ENCODE measurements at places on chromosomes 7 and 10.

GRCh38 chr10:4834898-4835405 is 8.9 kb downstream of the AKR1E2 start:
- DNase-seq, result no peak

- no peak for DNase-seq
Measured at GRCh38 chr10:42879380-42880254, 97.0 kb downstream of the BMS1 start.

GRCh38 chr10:43127442-43127841 is 10.8 kb upstream of the CSGALNACT2 start:
- no peak for DNase-seq

DNA sequence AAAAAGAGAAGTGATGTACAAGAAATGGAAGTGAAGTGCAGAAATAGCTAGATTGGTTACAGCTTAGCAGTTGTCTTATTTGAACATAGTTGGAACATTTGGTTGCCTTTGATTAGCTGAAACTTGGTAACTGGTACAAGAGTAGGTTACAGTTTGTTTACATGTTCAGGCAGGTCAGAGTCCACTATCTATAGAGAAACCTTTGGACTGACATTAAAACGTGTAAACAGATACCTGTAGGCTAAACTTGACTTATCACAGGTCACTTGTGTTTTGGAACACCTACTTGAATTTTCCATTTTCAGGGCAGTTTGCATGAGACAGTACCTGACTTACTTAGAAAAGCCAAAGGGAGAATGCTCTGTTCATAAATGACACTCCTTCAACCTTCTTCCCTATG is 28.5 kb upstream of the CYP2C8 start:
- DNase-seq, result no peak

- DNase-seq, result no peak
Measured at GRCh38 chr10:15605740-15606369, 113.9 kb downstream of the ITGA8 start.

- DNase-seq, result no peak
Measured at GRCh38 chr7:101917566-101917965, 100.1 kb downstream of the CUX1 start.

- DNase-seq, result no peak
Measured at GRCh38 chr7:84055904-84056605, 138.5 kb downstream of the SEMA3A start.
